LNCaP clone FGC (cell line): ENCODE measurements at places on chromosomes 11 and 22.

- DNase-seq: no peak
Measured at GRCh38 chr11:69049490-69049867, 747 bp downstream of the TPCN2 start.

DNA sequence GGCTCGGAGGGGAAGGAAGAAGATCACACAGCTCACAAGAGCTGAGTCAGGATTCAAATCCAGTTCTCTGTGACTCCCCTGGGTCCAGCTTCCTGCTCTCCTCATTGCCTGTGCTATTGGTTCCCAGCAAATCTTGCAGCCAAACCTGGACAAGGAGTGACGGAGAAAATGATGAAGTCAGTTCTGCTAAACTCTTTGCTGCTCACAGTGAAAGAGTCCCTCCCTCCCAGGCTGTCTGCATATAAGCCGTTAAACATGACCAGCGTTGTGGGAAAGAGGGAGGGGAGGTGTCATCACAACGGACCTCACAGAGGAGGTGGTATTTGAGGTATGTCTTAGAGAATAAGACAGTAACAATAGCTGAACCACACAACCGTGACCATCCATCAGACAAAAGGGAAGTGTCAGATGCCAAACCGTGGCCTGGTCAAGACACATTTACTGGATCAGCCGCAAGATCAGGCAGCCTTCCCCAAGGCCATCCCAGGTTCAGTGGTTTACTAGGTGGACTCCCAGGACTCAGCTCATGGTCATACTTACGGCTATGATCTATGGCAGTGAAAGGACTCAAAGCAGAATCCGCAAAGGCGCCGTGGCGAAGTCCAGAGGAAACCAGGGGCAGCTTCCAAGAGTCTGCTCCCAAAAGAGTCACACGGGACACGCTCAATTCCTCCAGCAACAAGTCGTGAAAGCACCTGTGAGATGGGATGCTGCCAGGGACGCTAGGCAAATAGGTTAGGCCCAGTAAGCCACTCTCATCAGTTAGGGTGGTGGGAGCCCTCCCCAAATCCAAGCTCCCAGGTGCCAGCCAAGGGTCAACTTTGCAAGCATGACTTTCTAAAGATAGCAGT, 2.8 kb upstream of the CYTH4 start:
- no peak for DNase-seq

DNA sequence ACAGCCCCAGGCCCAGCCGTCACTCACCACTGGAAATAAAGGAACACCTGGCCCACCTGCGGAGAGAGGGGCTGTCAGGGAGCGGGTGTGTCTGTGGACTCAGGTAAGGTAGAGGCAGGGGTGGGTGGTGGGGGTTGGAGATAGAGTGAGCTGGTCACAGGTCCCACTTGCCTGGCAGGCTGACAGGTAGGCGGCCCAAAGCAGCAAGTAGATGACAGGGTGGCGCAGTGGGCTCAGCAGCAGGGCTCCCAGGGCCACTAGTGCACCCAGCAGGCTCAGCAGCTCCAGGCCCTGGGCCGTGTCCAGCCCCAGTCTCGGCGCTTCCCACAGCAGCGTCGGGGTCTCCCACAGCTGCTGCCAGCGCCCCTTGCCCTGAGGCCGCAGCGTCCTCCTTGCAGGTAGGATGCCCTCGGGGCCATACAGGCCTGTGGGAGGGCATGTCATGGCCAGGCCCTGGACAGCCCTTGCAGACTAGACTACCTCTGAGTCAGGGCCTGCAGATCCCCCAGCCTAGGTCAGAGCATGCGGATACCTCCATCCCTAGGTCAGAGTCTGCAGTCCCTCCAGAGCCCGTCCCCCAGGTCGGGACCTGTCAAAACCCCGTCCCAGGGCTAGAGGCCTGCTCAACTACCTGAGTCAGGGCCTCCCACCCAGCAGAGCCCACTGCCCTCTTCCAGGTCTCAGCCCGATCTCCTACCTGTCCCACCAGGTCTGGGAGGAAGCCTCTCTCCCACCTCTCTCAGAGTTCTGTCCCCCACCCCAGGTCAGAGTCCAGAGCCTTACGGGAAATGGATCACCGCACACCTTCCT, 686 bp downstream of the LMF2 start:
- DNase-seq: no peak

GRCh38 chr11:124052966-124053365, 11.8 kb upstream of the OR10G7 start:
- DNase-seq: no peak

- no peak for DNase-seq
Measured at GRCh38 chr22:50734343-50734771, 3.6 kb upstream of the ACR start.

DNA sequence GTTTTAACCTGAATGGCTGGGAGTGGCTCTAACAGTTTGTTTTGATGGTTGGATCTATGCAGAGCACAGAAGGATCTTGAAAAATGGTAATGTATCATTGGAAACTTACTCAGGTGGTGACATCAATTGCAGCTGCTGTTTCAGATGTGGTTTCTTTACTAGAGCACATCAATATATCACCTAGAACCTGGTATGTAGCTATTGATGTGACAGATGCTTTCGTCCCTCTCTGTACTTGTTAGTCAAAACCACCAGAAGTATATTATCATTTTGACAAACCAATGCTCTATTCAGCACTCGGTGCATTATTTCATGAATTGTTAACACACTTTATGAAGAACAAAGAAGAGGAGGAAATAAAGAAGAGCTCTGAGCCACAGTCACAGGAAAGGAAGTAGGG, 26.6 kb upstream of the SCN3B start:
- no peak for DNase-seq

DNA sequence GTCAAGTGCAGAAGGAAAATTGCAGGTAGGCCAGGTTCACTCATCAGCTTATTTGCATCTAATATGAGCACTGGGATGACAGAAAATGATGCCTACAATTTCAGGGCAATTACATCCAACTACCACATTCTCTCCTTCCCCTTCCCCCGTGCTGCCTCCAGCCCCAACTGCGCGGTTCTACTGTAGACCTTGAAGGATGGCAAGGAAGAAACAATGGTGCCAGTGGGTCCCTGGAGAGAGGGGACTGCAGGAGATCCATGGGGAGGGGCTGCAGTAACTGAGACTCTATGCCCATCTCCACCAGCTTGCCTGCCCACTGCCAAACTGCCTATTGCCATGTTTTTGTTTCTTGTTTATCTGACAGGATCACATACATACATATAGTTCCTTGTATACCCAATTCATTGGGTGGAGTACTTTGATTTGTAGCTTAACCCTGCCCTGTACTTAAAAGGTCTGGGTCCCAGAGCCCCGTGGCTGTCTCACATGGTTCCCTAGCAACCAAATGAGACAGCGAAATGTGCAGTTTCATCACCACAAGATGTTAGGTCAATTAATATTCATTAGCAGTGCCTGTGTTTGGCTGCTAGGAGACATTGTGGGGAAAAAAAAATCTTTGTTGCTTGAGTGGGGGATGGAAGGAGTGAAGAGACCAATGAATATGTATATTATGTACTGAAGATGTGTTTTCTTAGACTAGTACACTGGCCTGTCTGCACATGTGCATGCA, 253.5 kb upstream of the PLET1 start:
- no peak for DNase-seq

DNA sequence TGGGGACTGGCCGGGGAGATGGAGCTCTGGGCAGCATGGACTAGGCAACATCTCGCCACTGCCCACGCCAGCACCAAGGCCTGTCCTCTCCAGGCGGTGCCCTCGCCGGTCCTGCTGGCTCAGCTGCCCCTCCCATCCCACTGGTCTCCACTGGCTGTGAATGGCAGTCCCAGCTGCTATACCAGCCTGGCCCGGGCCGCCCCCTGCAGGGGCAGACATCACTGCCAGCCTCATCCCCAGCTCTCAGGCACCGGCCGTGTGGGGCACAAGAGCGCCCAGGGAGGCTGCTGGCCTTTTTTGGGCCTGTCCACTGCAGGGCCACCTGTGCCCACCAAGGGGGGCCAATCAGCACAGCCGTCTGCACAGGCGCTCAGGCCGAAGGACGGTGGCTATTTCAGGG, 30.1 kb upstream of the H19 start:
- no peak for DNase-seq

DNA sequence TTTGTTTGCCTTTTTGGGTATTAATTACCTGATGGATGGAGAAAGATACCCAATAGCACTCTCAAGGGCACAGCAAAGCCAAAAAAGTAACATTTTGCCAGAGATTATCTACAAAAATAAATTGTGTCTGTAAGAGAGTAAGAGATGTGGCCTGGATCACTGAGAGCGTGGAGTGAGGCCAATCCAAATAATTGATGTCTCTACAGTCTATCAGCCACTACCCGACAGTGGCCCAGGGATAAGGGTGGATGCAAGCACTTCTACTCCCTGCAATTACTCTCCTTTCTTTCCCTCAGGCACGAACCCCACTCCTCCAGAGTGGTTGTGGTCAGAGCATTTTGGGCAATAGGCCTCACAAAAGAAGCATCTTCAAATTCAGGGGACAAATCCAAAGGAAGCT, 92.3 kb upstream of the ZC3H12C start:
- no peak for DNase-seq

- no peak for DNase-seq
Measured at GRCh38 chr22:46122511-46122971, 27.8 kb upstream of the PPARA start.

GRCh38 chr22:49352361-49353169, 475.1 kb downstream of the BRD1 start:
- DNase-seq: no peak

- DNase-seq: no peak
Measured at GRCh38 chr11:69479591-69480271, 1.7 kb upstream of the LINC01488 start.

DNA sequence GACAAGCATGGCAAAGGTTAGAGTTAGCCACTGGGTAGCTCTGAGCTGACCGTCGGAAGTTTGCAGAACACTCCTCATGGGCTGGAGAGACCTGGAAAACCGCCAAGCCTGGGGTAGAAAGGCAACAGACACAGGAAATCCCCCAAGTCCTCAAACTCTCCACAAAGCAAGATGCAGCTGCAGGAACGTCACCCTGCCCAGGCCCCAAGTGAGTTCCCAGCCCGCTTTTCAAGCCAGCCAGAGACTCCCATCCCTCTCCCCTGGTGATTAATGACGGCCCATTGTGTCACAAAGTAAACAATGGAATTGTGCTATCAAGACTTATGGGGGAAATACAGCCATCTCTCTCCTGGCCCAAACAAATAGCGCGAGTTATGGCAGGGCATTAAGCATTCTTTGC, 633.0 kb downstream of the TBC1D22A start:
- DNase-seq: no peak

GRCh38 chr22:23581260-23581650, 1.2 kb upstream of the IGLL1 start:
- DNase-seq: no peak

GRCh38 chr22:48340727-48341709, 1486.7 kb downstream of the BRD1 start:
- DNase-seq: no peak

- DNase-seq: peak; percentile 100
Measured at GRCh38 chr11:62909107-62909894, 11.9 kb downstream of the CHRM1 start.

DNA sequence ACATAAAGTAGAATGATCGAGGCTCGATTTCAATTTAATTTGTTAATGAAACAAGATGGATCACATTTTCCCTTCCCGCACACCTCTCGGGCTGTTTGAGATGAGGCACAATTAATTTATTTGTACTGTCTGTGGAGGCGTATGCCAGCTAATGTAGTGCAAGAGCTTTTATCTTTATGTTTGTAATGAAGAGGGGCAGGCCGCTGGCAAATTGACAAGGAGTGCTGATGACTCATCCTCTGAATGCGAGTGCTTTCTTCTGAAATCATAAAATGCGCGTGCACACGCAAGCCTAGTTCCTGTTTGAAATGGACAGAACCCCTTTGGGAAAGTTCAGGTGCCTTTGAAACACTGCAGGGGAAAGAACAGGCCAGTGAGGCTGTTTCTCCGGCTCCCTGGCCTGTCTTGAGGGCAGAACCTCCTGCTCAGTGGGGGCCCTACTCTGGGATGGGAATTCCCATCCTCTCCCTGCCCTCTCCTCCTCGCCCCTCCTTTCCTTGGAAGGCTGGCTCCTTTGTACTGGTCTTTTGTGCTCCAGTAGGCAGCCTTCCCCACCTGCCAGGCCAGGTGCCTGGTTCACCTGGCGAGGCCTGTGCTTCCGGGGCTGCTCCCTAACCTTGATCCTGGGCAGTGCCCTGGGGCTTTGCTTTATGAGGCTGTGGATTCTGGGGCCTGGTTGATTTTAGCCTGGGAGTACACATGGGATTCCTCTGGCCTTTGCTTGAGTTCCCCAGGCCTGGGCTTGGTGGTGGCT, 50.3 kb downstream of the TEAD1 start:
- DNase-seq: peak; percentile 84

- no peak for DNase-seq
Measured at GRCh38 chr11:42545954-42546353, 765.8 kb upstream of the API5 start.

DNA sequence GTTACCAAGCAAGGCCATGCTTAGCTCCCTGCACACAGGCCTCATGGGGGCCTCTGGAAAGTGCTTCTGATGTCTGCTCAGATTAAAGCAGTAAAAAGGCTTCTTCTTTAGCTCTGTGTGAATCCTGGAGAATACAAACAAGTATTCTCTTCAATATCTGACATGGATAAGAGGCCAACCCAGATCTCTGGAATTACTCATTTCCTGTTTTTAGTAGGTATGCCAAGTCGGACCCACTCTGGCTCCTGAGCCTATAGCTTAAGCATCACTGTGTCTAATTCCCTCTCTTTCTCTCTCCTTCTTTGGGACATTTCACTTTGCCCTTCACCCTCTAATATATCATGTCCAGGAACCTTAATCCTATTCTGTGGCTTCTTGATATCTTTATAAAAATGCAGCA, 529.6 kb upstream of the CCDC90B start:
- DNase-seq: no peak

DNA sequence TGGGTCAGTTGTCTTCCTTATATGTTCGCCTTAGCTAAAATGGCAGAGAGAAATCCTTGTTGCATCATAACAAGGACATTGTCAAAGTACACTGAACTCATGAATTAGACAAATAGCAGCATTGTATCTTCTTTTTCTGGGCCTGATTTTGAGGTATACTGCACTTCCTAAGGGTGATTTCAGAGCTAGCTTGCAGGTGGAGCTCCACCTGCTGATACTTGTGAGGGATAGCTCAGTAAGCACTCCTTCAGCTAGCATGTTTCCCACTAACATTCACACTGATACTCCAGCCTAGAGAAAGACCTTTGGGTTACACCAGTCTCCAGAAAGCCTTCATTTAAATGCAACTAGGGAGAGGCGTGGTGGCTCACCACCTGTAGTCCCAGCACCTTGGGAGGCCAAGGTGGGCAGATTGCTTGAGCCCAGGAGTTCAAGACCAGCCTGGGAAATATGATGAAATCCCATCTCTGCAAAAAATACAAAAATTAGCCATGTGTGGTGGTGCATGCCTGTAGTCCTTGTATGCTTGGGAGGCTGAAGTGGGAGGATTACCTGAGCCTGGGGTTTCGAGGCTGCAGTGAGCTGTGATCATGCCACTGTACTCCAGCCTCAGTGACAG, 29.8 kb downstream of the JAM3 start:
- no peak for DNase-seq

DNA sequence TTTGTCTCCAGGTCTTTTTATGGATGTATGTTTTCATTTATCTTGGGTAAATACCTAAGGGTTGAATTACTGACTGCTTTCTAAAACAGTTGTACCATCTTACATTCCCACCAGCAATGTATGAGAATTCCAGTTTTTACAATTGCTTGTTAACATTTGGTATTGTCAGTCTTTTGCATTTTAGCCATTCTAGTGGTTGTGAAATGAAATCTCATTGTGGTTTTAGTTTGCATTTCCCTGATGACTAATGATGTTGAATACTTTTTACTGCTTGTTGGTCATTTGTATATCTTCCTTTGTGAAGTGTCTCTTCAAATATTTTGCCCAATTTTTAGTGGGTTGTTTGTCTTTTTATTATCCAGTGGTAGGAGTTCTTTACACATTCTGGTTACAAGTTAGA, 92.8 kb downstream of the ARFGAP2 start:
- DNase-seq: no peak

GRCh38 chr11:16606784-16607674, 131.4 kb upstream of the C11orf58 start:
- DNase-seq: no peak
